Right renal pelvis (tissue), 4 donors: ENCODE measurements at places on chromosomes 1 and 21.

GRCh38 chr21:34536820-34537219 is 24.8 kb upstream of the KCNE1 start:
- no peak for DNase-seq

DNA sequence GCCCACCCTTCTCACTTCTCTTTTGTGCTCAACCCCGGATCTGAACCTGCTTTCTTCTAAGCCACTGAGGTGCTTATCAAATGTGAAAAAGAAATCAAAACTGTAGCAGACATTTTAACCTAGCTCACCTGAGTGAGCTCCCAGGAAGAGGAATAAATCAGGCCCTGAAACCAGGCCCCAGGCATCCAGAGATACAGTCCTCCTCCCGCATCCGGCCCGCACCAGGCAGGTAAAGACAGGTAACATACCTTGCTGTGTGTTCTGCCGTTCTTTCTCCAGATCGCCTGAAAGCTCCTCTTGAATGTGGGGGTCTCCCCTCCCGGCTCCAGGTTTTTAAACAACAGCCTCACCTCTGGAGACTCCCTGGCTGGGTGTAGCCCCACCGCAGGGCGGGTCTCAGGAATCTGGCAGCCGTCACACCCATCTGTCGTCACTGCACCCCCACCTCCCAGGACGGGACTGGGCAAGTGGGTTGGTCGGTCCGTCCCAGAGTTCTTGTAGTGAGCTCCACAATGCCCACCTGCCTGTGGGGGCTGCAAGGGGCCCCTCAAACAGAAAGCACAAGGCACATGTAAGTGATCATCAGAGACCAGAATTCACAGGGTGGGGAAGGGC is at the start of gene LAMB3:
LAMB3 (minus strand) TSS at position 305 of the 615 bp plus-strand sequence. CDS start 1,481 bp downstream, outside the sequence.
- no peak for DNase-seq

GRCh38 chr1:42873670-42874069 is 27.3 kb downstream of the ZNF691 start:
- DNase-seq = no peak

DNA sequence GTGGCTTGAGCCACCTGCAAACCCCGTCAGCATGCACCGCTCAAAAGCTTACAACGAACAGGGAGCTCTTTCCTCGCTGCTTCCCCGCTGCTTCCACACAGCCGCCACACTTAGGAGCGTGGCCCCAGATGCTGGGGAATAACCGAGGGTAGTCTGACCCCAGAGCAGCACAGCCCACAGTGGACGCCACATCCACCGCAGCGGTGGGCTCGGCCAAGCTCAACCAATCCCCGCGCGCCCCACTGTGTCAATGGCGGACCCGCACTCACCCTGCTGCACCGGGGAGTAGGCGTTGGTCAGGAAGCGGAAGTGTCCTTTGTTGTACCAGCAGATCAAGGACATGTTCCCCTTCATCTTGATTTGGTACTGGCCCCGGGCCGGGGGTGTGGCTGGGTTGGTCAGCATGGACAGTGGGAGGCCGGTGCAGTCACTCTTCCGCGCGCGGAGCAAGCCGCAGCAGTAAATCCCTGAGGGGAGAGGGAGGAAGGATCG is 93.5 kb downstream of the PGBD5 start:
- no peak for DNase-seq

DNA sequence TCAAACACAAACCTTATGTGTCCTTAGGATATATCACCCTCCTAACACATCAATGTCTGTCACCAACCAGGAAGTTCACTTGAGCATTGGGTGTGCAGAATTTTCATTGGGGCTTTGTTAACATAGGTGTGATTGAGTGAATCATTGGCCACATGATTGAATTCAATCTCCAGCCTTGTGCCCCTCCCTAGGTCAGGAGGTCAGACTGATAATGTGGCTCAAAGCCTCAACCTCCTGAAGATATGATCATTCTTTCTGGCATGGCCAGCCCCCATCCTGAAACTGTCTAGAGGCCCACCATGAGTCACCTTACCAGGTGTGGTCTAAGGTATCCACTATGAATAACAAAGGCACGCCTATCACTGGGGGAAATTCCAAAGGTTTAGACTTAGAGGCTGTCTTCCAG is 90.1 kb downstream of the PKN2 start:
- DNase-seq = no peak

GRCh38 chr1:117930173-117930447 is 571 bp downstream of the WDR3 start:
- no peak for DNase-seq
